Urinary bladder (tissue), 4 donors: ENCODE measurements at places on chromosomes 7 and 10. TPM values are rescaled to one million over a fixed set of nuclear protein-coding genes. Genes with fewer than 3 reads are reported as not detected.
A peak's percentile ranks its signal among the peaks of the same experiment; 100 is the strongest.

SORBS1 gene
- 297 TPM for total RNA-seq

LIPF gene
- total RNA-seq, result not detected

CYP2E1 gene
- 1.1 TPM for total RNA-seq

AOC1 gene
- 0.32 TPM for total RNA-seq

ZNF716 gene
- total RNA-seq, result not detected

DNA sequence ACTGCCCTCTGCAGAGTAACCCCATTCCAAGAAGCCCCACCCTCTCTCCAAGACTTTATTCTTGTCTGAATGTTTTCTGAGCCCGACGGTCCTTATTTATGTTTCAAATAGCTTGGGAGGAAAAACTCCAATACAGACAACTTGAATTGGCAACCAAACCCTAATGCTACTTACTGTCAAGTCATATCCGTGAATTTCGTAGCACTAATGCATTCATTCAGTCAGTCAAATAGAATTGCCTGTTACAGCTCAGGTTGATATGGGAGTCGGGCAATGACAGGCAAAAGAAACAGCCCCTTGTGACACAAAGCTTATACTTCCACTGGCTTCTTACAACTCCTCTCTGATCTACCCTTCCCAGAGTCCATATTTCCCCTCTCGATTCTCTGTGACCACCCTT is 58.5 kb upstream of the LRGUK start:
- DNase-seq, result no peak

DNA sequence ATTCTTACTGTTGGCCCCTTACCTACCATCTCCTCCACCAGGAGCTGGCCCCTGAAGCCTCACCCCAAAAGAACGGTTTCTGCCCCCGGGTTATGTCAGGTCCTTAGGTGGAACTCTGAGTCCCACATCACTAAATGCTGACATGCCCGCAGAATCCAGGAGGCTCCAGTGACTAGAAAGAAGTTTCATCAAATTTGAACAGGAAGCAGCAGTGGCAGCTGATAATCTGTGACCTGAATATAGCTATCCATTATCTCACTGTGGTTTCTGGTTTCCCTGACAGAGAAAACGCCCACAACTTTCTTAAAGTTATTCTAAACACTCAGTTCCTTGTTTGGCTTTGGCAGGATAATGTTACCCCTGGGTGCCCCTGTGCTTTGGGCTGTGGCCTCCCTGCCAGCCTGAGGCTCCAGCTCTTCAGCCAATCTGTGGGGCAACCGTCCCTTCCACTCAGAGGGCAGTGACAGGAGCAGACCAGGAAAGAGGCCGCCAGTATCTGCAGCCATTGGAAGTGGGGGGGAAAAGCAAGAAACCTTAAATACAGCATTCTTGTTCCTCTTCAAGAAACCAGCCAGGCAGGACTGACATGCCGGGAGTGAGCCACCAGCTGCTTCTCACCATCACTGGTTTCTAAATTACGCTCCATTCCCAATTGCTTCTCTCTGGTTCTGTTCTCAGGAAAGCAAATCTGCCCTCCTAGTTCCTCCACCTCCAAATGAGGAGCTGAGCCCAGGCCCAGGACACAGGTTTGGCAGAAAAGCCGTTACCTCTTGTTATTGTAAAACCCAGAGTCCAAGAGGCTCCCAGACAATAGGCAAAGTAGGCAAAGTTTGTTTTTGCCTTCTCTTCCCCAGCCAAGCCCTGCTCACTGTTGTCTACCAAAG is 41.2 kb upstream of the VCL start:
- no peak for DNase-seq

GRCh38 chr7:77812290-77812685 is 13.7 kb downstream of the PHTF2 start:
- no peak for DNase-seq

GRCh38 chr10:14312014-14312413 is 18.7 kb downstream of the FRMD4A start:
- no peak for DNase-seq

DNA sequence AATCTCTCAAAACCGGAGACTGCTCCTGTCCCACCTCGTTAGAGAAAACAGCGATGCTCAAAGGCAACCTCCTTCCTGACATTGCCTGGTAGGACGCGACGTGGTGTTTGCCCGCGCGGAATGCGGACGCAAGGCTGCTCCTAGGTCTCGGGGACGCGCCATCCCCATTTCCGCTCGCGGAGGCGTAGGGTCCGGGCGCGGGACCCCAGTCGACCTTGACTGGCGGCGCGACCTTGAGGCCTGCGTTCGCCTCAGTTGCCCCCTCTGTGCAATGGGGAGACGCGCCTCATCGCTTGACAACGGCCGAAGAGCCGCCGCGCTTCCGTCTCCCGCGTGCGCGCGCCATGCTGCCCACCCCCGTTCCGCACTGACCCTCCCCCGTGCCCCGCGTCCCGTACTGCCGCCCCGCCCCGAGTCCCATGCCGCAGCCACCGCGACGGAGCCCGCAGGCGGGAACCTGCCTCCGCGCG is 412 bp upstream of the PPIA start:
- DNase-seq, result peak; percentile 20

- DNase-seq, result no peak
Observed at GRCh38 chr7:136726460-136726859, 142.0 kb upstream of the CHRM2 start.

- no peak for DNase-seq
Observed at GRCh38 chr7:1950452-1951158, 280.5 kb downstream of the ELFN1 start.

- DNase-seq, result no peak
Observed at GRCh38 chr7:18103436-18104218, 76.0 kb upstream of the PRPS1L1 start.

DNA sequence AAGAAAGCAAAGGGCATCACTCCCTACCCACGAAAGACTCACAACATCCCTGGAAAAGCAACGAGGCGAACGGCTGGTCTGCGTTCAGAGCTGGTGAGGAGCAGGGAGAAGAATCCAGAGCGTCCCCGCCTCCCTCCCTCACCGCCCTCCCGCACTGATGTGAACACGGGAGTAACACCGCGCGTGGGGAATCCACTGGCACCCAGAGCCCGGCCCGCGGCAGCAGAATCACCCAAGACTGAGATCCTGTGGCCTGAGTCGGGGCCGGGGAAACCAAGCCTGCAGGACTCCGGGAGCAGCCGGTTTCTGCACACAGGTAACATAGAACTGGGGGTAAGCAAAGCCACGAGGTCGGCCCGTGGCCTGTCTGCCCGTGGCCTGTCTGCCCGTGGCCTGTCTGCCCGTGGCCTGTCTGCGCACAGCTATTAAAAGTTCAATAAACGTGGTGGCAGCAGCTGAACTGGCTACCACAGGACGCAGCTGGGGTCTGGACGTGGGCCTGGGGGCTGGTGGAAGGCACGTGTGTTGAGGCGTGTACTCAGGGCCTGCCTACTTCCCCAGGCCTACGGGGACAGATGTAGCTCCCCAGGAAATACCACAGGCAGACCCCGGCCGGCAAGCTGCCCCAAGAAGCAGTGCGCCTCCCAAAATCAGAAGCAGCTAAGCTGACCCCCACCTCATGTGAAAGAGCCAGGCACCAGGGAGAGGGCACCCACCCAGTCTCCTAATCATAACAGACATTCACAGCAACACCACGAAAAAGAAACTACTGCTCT is 23.0 kb downstream of the DIP2C start:
- DNase-seq, result no peak

GRCh38 chr10:93496322-93497041 is at the start of gene CEP55:
CEP55 (plus strand) TSS chr10:93496612; CDS start chr10:93500052, 3,440 bp downstream.
- peak; percentile 83 for DNase-seq

- no peak for DNase-seq
Observed at GRCh38 chr7:13181216-13181615, 493.8 kb downstream of the ARL4A start.

DNA sequence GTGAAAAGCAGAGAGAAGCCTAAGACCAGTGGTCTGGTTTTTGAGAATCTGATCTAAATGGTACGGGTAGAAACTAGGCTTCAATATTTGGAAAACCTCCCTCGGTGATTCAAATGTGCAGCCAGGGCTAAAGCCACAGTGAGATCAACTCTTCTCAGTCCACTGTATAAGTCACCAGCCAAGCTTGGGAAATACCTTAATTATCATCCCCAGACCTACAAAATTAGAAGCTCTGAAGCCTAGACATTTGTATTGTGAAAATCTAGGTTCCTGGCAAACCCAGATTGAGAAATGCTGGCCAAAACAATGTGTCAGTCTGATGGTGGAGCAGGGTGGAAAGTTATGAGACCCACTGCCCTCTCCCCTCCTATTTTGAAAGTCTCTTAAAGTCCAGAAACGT is 131.7 kb downstream of the DGKI start:
- no peak for DNase-seq
